Caki2 (cell line): ENCODE measurements at places on chromosomes 1 and 21.

- no peak for DNase-seq
These were observed 184.5 kb downstream of the FASLG start for GRCh38 chr1:172843444-172843843.

DNA sequence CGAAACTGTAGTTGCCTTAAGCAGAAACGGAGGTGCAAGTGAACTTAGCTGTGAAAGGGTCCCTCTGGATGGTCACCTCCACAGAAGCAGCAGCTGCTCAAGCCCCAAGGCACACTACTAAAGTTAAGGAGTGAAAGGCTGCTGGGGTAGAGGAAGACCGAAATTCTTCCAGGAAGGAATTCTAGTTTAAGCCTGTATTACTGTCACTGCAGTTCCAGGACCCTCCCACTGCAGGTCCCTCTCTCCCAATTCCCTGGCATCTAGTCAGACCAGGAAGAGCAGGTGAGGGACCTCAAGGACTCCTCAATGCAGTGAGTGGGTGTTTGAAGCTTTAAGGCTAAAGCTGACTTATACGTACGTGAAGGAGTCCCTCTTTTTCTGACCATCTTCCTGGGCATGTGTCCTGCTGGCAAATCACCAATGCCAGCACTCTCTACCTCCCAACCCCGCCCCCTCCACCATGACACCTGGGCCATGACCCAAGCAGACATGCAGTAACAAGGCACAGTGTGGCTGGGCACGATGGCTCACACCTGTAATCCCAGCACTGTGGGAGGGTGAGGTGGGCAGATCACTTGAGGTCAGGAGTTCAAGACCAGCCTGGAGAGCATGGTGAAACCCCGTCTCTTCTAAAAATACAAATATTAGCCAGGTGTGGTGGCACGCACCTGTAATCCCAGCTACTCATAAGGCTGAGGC lies 57.2 kb downstream of the TGFBR3 start:
- peak; percentile 10 for DNase-seq

DNA sequence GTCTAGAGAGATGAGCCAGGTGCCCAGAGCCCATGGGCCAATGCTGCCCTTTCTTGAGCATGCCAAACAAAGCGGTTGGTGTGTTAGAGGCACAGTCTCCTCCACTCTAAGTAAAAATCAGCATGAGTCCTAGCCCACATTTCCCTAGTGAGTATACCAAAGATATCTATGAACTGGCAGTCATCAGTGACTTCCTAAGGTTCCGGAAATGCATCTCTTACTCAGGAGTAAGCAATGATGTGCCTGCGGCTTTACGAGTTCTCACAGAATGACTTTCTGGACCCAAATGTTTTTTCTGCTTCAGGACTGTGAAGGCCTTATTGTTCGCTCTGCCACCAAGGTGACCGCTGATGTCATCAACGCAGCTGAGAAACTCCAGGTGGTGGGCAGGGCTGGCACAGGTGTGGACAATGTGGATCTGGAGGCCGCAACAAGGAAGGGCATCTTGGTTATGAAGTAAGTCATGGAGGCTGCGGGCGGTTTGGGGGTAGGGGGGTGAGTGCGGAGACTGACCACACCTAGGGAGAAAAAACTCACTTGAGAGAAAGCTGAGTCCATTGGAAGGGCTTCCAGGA lies 9.2 kb downstream of the PHGDH start:
- DNase-seq: no peak

DNA sequence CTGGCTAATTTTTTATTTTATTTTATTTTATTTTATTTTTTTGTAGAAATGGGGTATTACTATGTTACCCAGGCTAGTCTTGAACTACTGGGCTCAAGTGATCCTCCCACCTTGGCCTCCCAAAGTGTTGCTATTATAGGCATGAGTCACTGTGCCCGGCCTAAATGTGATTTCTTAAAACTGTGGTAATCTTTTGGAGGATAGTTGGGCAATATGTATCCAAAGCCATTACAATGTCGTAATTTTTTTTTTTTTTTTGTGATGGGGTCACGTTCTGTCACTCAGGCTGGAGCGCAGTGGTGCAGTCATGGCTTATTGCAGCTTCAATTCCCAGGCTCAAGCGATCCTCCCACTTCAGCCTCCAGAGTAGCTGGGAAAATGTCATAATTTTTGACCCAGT lies 14.2 kb downstream of the ETV3L start:
- no peak for DNase-seq

DNA sequence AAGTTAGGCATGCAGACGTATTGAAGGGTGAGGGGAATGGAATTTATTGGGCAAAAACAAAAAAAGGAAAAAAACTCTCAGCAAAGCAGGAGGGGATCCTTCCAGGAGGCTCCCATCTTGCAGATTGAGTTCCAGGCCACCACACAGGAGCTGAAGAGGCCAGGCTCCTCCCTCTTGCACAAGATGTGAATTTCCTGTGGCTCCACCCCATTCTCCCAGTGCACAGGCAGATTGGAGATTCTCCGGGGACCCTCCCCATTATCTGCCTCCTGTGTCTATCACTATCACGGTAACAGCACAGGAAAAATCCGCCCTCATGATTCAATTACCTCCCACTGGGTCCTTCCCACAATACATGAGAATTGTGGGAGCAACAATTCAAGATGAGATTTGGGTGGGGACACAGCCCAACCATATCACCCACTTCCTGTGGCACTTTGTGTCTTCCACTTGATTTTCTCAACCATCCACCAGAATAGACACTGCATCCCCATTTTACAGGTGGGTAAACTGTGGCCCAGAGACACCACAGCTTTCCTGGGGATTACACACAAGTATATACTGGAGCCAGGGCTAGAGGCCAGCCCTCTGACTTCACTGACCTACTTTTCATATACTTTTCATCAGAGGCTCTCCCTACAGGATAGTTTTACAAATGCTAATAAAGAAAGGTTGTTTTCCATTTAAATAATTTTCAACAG lies 18.9 kb upstream of the COL6A1 start:
- no peak for DNase-seq

DNA sequence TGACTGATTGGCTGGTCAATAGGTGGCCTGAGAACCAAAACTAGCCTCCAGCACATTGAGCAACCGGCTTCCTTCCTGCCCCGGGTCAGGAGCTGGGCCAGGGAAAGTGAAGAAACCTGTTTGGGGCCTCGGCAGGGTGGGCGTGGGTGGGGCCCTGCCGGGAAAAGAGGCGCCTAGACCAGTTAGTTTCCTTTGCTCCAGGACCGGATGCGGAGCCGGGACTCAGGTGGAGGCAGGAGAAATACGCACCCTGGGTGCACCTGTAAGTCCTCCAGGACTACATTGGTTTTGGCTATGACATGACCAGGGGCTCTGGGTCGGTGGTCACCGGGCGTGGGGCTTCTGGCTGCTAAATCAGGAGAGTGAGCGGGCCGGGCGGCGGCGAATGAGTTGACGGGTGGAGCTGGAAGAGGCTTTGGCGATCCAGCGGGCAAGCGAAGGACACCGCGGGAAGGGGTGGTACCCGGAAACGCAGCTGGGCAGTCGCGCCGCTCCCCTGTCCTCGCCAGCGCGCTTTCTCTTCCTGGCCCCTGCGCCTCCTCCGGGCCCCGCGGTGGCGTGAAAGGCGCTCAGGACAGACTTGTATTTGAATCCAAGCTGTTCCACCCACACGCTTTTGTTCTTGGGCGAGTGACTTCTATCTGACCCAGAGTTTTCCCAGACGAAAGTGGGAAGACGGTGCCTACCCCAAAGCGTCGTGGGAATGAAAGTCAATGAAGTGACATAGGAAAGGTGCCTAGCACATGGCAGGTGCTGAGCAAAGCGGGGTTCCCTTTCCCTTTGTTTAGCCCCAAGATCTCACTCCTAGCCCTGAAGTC lies 30.6 kb upstream of the JUN start:
- no peak for DNase-seq

DNA sequence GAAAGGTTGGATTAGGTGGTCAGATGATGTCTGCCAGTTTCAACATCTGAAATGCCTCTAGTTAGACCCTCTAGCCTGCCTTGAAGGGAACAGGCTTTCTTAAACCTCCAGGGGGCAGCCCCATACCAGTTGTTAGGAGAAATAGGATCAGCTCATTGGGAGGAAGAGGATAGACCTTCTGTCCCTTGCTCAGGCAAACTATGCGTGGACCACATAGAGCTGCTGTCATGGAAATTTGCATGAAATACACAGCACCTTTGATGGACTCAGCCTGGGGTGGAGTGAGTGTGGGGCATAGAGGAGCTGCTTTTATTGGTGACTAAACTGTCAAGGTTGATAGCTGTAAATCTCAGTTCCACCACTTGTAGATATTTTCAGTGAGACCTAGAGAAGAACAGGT lies 38.4 kb upstream of the SPAG17 start:
- DNase-seq: no peak

- no peak for DNase-seq
These were observed 890.2 kb upstream of the B3GALT2 start for GRCh38 chr1:194076646-194077045.

DNA sequence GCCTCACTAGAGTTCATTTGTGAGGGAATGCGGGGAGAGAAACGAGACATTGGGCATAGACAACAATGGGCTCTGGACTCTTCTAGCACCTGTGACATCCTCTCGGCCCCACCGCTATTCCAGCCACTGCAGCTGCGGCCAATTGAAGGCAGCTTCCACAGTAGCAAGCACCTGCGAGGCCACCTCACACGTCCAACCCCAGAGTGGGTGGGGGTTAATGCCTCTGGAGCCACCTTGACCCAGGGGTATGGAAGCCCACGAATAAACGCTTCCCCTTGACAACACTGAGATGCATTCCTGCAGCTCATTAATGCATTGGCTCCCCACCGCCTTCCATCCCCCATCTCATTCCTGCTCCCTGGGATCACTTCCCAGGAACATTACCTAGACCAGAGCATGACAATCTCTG lies 104.4 kb downstream of the GLIS1 start:
- no peak for DNase-seq

DNA sequence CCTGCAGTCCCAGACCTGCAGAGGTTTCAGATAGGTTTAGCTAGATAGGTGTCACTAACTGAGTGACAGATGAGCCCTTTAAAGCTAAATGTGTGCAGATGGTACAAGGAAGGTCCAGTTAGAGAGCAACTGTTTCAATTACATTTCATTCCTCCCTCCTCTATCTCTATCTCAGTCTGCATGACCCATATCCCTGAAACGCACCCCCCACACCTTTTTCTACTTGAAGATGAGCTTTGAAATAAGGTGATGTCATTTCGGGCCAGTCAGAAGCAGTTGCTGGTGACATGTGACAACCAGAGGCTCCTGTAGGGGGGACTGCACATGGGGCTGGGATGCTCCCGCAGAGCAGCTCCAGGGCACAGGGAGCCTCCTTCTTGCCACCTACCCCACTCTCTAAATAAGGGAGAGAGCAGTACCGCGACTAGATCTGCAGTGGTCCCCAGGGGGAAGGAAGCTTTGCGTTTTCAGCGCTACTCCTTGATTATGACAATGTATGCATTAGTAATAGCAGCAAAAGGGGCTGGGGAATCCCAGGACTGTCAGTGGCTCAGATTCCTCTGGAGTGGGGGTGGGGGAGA lies 4.3 kb downstream of the ATP8B2 start:
- DNase-seq: no peak

GRCh38 chr1:184806296-184806721 lies 51.7 kb upstream of the EDEM3 start:
- no peak for DNase-seq

GRCh38 chr1:107691540-107691939 lies 273.4 kb downstream of the VAV3 start:
- no peak for DNase-seq
